ENCODE measurements at places on chromosomes 1 and 21. TPM values are rescaled to one million over a fixed set of nuclear protein-coding genes. Genes with fewer than 3 reads are reported as not detected.

TMEM269 gene
- total RNA-seq: 0.08 TPM

IFNLR1 gene
- 1.0 TPM for total RNA-seq

LMX1A gene
- not detected for total RNA-seq

COL6A1 gene
- total RNA-seq: 18.6 TPM

KIF26B gene
- total RNA-seq: 0.02 TPM

CD2 gene
- total RNA-seq: not detected

RCSD1 gene
- total RNA-seq: 0.06 TPM

RAP1A gene
- total RNA-seq: 28.7 TPM

LHX8 gene
- 1.7 TPM for total RNA-seq

NTRK1 gene
- 0.14 TPM for total RNA-seq

BRDT gene
- not detected for total RNA-seq

RORC gene
- not detected for total RNA-seq

KRTAP19-1 gene
- total RNA-seq: not detected

EXTL1 gene
- total RNA-seq: not detected

SMIM12 gene
- 54.9 TPM for total RNA-seq

KCNJ9 gene
- total RNA-seq: not detected

NR1I3 gene
- total RNA-seq: not detected

GJC2 gene
- 0.31 TPM for total RNA-seq

RBP7 gene
- total RNA-seq: 4.9 TPM

RNF186 gene
- not detected for total RNA-seq

KCNQ4 gene
- total RNA-seq: 0.22 TPM

FAM72A gene
- total RNA-seq: 9.0 TPM

LCE2B gene
- not detected for total RNA-seq

ITGB2 gene
- 0.80 TPM for total RNA-seq

GPR3 gene
- total RNA-seq: 1.9 TPM

FCER1G gene
- not detected for total RNA-seq

CBR3 gene
- 13.5 TPM for total RNA-seq

KLF18 gene
- total RNA-seq: not detected

SASS6 gene
- 4.0 TPM for total RNA-seq

MSTO1 gene
- 41.6 TPM for total RNA-seq

OLFML3 gene
- total RNA-seq: 5.2 TPM

UBL4B gene
- not detected for total RNA-seq

EPRS1 gene
- total RNA-seq: 84.4 TPM

HES3 gene
- not detected for total RNA-seq

ARHGEF10L gene
- 6.9 TPM for total RNA-seq

OR14K1 gene
- not detected for total RNA-seq

SMIM11 gene
- 24.3 TPM for total RNA-seq

S100A8 gene
- total RNA-seq: not detected

TMEM125 gene
- total RNA-seq: not detected

EXO1 gene
- total RNA-seq: 33.7 TPM

SLC6A17 gene
- total RNA-seq: 5.8 TPM

NUP133 gene
- total RNA-seq: 28.2 TPM

CA6 gene
- not detected for total RNA-seq

FCRL4 gene
- total RNA-seq: not detected

TRIM58 gene
- not detected for total RNA-seq

DNASE2B gene
- not detected for total RNA-seq

NUP210L gene
- not detected for total RNA-seq

MEGF6 gene
- total RNA-seq: 10.3 TPM

ADORA3 gene
- total RNA-seq: not detected

GJA8 gene
- total RNA-seq: not detected

CNR2 gene
- total RNA-seq: not detected

PARS2 gene
- 5.1 TPM for total RNA-seq
